ENCODE measurements at places on chromosomes 11 and 22. TPM values are rescaled to one million over a fixed set of nuclear protein-coding genes. Genes with fewer than 3 reads are reported as not detected.

- no peak for DNase-seq
Measured at GRCh38 chr22:28933321-28933720, 49.9 kb downstream of the ZNRF3 start.

- no peak for DNase-seq
Measured at GRCh38 chr11:64665411-64665821, 57.6 kb downstream of the NRXN2 start.

DNA sequence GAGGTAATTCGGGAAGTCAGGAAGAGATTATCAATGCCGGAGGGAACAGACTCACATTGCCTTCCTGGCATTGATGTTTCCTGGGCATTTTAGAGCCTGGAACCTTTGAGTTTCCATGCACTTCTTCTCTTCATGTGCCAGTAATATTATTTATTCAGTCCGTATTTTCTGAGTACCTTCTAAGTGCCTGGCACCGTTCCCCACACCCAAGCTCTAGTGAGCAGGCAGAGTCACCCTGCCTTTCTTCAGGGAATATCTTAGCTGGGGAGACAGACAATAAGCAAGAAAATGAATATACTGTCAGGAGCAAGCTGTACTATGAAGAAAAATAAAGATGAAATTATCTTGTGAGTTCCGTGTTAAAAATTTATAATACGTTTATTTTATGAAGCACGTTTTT lies 136.2 kb upstream of the SEZ6L start:
- no peak for DNase-seq

GRCh38 chr22:19722982-19723231 lies 432 bp upstream of the GP1BB start:
- DNase-seq = no peak

DNA sequence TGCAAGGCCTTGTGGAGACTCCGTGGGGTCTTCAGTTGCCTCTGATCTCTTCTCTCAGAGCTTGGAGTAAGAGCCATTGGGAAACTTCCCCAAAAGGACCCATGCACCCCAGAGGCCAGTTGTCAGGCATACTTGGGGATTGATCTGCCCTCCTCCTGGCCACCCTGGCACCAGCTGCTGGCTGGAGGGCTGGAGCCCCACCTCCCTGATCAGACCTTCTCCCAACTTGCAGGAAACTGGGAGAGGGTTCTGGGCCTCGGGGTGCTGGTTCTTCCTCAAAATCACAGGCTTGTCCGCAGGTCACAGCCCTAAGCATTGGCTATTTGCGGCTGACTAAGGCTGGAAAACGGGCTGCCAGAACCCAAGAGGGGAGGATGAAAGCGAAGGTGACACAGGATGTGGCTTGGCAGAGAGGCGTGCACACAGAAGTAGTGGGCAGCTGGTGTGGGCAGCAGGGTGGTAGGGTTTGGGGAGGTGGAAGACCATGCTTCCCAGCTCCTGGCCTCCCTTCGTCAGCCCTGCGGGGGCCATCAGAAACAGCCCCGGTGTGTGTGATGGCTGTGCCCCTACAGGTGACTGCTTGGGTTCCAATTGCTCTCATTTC lies 1.3 kb upstream of the DGKZ start:
- no peak for DNase-seq

- no peak for DNase-seq
Measured at GRCh38 chr11:106271686-106272085, 194.2 kb downstream of the AASDHPPT start.

DNA sequence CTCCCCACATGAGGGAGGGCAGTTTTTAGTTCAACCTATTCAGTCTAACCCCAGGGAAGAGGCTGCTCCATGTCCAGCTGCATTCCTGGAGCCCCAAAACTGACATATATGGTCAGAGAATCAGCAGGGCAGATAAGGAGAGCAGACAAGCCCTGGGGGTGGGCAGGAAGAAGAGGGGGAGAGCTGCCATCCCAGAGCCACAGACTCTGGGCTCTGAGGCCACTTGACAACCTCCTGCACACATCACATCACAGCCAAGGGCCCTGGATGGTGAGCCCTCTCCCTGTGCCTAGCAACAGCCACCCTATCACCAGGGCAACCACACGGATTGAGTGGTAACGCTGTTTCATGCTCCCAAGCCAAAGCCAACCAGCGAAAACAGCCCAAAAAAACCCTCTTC lies 3.1 kb downstream of the ARHGAP1 start:
- DNase-seq = no peak

DNA sequence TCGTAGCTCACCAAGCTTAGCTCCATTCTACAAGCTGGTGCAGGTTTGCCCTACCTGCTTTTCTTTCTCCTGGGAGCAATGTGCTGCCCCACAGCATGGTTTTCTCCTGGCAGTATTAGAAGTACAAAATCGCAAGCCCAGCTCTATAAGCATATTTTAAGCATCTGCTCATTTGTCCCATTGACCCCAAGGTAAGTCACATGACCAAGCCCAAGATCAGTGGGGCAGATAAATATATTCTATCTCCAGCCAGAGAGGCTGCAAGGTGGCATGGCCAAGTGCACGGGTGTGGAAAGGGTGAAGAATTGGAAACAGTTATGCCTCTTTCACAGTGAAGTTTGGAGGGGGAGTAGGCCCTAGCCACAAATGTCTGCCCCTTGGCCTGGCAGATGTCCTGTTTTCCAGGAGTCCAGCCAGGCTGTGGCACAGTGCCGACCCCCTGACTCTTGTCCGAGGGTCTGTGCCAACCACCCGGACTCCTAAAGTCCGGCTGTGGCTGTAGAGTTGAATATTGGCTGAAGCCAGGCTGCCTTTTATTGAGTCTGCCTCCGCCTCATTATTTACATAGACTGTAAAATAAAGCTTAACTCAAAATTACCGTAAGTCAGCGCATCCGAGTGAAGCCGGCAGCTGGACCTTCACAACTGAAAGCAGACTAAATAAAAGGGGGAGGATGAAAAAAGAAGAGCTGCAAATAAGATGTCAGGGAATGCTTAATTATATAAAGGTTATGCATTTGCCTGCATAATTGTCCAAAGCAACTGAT lies 165.7 kb downstream of the COMMD9 start:
- DNase-seq = no peak

GRCh38 chr11:74278721-74279161 lies 32.7 kb downstream of the P4HA3 start:
- no peak for DNase-seq

Gene CD3G
- not detected for total RNA-seq

Gene CCDC188
- 0.56 TPM for total RNA-seq

Gene BEST1
- total RNA-seq = 2.0 TPM
